ENCODE measurements at places on chromosomes 2 and 18. TPM values are rescaled to one million over a fixed set of nuclear protein-coding genes. Genes with fewer than 3 reads are reported as not detected.

DNA sequence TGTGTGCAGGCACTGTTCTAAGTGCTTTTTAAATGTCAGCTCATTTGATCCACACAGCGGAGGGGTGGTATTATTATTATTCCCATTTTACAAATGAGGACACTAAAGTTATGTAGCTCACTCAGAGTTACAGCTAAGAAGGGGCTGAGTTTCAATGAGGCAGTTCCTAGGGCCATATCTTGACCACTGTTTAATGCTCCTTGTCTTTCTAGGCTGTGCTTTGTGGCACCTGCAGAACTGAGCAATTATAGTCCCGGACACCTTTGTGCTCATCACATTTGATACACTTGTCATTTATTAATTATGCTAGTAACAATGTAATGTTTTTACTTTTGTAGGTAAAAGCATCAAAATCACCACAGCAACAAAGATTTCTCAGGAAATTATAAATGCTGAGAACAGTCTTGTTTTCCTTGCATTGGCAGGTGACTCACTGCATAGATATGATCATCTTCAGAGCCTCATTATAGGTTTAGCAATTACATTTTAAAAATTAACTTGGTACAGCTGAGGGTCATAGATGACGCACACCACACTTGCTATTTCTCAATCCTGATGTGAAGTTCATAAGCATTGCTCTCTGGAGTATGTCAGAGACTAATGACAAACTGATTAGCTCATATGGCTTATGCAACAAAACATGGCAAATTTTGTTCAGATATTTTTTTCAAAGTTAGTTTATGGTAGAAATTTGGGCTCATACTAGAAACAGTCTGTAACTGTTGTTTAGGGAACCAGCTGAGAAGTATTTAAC is 366.8 kb downstream of the TGIF1 start:
- DNase-seq, result peak; percentile 65

DNA sequence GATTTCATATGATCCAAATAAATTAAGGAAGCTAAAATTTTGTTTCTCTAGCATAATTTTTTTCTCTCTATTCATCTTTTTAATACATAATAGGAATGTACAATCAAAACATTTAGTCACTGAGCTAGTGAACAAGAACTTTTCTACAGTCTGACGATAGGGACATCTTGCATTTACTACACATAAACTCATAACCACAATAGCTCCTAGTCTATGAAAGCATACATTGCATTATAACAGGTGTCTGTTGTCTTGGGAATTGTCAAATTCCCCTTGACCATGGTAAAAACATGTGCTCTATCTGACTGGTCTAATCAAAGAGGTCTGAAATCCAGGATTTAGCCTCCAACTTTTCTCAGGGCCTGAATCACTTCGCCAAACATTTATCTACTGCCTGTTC is 144.8 kb downstream of the FAM124B start:
- DNase-seq, result no peak

DNA sequence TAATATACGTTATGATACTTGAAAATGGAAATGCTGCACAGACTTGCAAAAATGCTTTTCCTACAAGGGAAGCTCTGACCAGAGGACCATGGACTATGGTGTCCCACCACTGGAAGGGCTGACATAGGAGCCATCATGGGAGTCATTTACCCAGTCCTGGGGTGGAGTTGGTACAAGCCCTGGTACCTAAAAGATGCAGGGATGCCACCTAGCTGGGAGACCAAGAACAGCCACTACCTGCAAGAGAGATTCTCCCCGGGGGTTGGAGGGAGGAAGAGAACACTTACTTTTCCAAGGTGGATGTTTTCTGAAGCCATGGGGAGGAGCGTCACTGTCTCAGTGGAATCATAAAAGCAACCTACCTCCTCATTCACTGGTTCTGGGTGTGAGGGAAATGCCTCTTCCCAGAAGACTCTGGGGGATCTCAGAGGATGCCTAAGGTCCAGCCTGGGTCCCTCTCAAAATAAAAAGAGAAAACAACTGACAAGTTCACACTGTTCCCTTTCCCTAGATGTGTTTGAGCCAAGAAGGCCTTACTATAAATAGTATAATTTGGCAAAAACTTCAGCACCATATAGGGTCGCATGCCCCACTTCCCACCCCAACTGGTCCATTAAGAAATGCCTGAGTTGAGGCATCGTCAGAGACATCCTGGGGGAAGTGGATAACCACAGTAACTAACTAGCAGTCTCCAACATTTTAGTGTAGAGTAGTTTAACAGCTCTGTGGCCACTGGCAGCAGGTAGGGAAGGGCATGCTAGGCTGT is 39.9 kb downstream of the REEP1 start:
- DNase-seq, result no peak

- DNase-seq, result no peak
Observed at GRCh38 chr18:74013955-74014354, 133.7 kb downstream of the FBXO15 start.

The TLX2 gene
- not detected for total RNA-seq

The RAB6C gene
- 0.04 TPM for total RNA-seq

DNA sequence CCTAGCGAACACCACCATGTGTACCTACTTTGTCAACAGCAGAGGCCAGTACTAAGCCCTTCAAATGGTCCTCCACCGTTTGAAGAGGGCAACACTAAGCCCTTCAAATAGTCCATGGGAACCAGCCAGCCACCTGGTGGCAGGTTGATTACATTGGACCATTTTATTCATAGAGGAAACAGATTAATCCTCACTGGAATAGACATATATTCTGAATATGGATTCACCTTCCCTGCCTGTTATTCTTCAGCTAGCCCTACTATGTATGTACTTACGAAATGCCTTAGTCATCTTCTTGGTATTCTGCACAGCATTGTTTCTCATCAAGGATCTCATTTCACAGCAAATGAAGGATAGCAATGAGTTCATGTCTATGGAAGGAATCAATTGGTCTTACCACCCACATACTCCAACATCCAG is 10.0 kb upstream of the ZNF396 start:
- DNase-seq, result no peak

DNA sequence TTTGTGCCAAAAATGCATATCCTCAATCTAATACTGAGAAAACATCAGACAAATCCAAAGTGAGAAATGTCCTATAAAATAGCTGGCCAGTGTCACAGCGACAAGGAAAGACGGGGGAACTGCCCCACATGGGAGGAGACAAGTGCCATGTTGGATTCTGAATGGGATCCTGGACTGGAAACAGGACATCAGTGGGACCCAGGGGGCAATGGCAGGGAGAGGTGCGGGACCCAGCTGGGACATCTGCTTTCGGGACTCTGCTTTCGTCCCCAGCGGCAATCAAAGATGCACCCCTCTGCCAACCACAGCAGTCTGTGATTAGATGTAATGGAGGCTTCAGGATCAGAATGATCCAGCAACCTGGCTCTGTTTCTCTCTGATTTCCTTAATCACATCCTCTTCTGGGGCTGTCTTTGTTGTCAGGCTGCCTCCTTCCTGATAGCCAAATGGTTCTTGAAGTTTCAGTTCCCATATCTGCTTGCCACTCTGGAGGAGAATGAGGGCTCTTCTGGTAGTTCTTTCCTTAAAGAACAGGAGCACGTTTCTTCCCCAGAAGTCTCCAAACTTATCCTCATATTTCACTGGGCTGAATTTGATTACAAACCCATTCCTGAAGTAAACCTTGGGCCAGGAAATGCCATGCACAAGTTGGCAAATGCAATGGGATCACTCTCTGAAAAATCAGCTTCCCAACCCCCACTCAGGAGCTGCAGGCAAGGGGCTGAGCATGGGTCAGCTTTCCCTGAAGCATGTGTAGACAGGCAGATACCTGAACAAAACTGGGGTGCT is 13.6 kb upstream of the PROC start:
- no peak for DNase-seq

- no peak for DNase-seq
Observed at GRCh38 chr2:13725945-13726344, 906.6 kb upstream of the LRATD1 start.

- peak; percentile 55 for DNase-seq
Observed at GRCh38 chr2:100976645-100977391, 25.3 kb upstream of the RPL31 start.

The CENPA gene
- total RNA-seq, result 1.7 TPM

DNA sequence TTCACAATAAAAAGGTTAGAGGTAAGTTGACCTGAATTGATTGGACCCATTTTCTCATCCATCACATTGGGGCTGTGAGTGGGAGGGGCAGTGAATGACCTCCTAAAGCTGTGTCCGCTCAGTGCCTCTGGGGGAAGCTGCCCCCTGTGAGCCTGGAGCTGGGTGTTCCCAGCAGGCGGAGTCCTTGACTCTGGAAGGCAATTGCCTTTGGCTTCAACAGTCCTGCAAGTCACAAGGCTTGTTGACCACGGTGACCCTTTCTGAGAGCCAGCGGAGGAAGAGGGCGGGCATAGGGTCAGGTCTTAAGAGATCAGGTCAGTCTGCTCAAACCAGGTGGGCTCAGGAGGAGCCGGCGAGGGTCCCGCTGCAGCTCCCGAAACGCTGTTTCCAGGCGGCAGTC is 1.1 kb upstream of the CIDEA start:
- DNase-seq, result no peak

- DNase-seq, result no peak
Observed at GRCh38 chr2:88165332-88166003, 4.7 kb upstream of the THNSL2 start.

- DNase-seq, result no peak
Observed at GRCh38 chr2:3454802-3455201, 64.5 kb downstream of the ADI1 start.

The REG1A gene
- total RNA-seq, result 0.53 TPM

DNA sequence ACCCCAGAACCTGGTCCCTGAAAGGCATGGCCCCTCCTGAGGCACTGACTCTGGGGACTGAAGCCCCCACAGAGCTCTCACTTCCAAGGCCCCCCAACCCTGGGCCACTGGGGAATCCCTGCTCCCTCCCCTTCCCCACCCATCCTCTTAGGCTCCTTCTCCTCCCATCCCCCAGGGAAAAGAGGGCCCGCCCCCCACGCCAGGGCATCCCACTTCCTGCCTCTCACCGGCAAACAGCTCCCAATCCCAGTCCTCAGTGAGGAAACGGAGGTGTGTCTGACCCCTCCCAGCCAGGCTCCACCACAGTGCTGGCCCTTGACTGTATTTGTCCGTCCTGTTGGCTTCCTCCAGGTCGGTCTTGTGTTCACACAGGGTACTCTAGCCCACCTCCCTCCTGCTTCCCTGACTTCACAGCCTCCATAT is 35.0 kb upstream of the PTMA start:
- peak; percentile 76 for DNase-seq

DNA sequence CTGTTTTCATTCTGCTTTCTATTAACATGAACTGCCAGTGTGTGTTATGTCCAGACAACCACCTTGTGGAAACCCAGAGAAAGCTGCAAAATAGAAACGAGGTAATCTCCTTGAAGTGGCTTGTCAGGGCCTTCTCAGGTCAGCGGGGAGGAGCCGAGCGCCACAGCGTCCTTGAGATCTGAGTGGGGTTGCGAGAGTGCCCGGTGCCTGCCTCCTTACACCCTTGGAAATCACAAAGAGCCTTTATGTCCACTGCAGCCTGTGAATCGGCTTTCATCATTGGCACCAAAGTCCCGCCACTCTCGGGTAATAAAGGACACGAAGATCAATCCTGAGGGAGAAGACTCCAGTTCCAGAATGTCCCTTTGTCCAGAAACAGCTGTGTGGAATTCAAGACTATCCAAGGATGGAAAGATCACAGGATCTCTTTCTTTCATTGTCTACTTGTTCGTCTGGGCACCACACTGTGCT is 135.2 kb downstream of the HRH4 start:
- DNase-seq, result no peak

DNA sequence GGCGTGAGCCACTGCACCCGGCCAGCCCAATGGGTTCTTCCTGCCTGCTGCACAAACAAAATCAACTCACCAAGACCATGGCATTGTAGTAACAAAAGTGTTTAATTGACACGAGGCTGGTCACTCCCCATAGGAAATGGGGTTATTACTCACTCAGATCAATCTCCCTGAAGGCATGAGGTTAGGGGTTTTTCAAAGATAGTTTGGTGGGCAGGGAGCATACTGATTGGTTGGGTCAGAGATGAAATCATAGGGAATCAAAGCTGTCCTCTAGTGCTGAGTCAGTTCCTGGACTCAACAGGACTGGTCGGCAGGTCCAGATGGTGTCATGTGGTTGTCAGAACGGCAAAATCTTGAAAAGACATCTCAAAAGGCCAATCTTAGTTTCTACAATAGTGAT is 122.1 kb downstream of the TMEM17 start:
- no peak for DNase-seq

The UGT1A8 gene
- total RNA-seq, result 0.10 TPM

DNA sequence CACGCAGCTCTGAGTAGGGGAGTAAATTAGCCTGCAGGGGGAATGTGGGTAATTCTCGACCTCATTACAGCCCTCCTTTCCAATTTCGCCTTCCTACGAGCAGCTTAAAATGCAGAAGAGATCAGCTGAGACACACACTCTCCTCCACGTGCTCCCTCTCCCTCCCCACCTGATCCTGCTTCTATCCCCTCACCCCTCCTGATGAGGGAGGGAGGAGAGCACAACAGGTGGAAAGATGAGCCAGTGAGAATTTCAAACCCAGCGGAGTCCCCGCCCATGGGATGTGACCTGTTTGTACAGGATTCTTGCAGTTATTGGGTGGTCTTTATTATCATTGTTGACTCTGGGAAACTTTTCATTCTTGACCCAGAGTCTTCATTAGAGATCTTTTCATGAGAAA is 35.5 kb downstream of the DDX18 start:
- DNase-seq, result no peak

The LONRF2 gene
- 1.4 TPM for total RNA-seq

DNA sequence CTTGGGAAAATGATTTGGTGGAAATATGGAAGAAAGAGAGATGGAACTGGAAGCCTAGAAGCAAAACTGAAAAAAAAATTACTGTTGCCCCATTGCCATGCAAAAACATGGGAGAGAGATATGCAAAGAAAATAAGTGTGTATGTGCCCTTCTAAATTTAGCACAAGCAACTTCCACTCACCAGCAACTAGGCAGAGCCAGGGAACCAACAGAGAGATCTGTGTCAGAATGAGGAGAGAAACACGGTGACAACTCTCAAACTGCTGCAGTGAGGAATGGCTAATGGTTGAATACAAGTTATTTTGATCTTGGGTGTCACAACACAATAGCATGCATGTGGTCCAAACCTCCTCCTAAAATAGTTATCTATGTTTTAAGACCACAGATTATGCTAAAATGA is 10.9 kb downstream of the DSC2 start:
- no peak for DNase-seq

DNA sequence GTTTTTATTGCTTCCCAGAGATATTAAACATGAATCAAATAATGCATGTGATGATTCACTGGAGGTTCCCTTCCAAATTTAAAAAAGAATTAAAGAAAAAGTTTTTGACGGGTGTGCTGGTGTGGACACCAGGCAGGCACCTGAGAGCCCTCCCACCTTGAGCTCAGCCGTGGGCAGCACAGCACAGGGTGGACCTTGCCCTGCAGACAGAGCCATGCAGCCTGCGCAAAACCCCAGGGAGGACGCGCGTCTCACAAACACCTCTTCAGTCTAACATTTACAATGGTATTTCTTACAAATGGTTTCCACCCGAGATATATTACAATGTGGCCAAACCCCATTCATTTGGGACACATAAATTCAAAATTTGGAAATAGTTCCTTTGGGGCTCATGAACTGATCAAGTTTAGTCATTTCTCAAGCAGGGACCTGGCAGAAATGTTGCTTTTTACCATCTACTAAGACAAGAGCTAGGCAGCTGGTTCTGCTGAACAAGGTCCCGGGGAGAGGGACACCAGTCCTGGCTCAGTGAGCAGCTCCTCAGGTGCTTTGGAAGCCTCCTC is 45.4 kb downstream of the ODC1 start:
- DNase-seq, result no peak

All from hepatocyte (in vitro differentiated cells).